ENCODE measurements at places on chromosomes 5 and 9. TPM values are rescaled to one million over a fixed set of nuclear protein-coding genes. Genes with fewer than 3 reads are reported as not detected.

- DNase-seq, result no peak
These were observed 39.7 kb downstream of the CDC42SE2 start for GRCh38 chr5:131303537-131303936.

DNA sequence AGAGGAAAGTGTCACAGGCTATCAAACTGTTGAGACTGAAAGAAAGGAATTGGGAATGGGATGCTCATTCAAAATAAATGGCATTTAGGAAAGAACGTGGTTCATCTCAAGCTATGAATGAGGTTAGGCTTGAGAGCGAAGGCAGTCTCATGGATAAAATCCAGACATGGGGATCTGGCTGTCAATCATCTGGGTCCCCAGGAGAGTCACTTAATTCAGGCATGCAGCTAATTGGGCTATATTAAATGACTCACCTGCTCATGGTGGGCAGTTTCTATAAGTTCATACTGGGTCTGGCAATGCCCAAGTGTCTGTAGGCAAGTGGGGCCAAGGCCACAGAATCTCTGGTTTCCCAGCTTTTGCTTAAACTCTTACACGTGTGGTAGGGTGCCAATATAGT is 286.5 kb upstream of the SEMA6A start:
- no peak for DNase-seq

DNA sequence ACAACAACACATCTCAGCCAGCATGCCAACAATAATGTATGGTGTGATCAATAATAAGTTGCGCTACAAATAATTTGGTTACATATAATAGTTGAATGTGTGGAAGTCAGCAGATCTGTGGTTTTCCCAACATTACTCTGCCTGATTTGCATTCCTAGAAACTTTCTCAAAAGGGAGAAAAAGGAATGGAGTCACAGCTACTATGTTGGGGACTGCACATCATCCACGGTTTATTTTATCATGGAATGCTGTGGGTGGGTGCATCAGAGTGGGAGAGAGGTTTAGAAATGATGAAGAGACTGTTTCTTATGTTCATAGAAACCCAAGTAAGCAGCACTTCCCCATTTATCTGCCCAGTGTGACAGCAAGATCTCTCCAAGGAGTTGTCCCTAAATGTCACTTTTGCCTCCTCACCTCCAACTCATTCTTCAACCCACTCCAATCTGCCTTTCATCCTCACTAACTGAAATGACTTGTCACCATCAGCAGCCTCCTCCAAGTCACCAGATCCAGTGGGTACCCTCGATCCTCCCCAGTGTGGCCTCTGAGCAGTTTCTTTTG is 2.8 kb upstream of the SPOCK1 start:
- no peak for DNase-seq

GRCh38 chr5:64789457-64789856 is 20.7 kb downstream of the CWC27 start:
- no peak for DNase-seq

DNA sequence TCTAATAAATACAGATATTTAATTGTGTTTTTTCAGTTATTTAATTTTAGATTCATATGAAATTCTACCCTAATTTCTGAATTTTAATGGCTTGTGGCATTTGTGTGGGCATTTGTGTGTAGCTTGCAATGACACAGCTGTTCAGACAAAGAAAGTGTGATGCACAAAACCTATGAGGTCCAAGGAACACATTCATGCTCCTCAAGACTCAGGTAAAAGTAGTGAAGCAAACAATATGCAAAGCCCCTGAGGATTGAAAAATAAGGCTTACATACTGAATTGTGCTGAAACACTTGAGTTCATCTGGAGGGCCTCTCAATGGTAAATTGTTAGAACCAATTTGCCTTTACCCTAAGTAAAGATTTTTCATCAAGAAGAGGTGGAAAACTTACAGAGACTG is 28.1 kb downstream of the IL7R start:
- DNase-seq, result no peak

DNA sequence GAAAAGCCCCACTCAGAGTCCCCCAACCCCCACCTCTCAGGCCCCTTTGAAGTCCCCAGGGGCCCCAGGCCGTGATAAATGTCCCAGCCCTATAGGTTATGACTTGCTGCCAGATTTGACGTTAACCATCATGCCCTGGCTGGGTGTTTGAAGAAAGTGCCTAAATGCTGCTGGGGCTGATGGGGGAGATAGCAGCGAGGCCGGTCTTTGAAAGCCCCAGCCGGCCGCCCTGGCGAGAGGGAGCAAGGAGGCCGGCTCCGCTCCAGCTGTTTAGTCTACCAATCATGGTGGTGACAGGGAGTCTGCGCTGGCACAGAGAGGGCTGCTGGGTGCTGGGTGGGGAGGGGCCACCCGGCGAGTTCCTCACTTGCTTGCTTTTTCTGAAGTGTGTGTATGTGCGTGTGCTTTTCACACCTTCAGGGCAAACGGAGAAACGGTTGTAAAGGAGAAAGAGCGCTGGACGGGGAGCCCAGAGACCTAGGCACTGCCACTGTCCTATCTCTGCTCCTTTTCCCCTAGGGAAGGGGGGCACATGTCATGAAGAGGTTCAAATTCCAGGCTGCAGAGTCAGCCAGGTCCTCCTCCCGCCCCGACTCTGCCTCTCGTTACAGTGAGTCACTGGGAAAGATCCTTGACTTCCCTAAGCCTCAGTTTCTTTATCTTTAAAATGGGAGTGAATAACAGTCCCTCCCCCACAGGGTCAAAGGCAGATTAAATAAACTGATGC is 126.1 kb upstream of the HAND1 start:
- DNase-seq, result no peak

The LRRC70 gene
- 13.5 TPM for polyA plus RNA-seq

DNA sequence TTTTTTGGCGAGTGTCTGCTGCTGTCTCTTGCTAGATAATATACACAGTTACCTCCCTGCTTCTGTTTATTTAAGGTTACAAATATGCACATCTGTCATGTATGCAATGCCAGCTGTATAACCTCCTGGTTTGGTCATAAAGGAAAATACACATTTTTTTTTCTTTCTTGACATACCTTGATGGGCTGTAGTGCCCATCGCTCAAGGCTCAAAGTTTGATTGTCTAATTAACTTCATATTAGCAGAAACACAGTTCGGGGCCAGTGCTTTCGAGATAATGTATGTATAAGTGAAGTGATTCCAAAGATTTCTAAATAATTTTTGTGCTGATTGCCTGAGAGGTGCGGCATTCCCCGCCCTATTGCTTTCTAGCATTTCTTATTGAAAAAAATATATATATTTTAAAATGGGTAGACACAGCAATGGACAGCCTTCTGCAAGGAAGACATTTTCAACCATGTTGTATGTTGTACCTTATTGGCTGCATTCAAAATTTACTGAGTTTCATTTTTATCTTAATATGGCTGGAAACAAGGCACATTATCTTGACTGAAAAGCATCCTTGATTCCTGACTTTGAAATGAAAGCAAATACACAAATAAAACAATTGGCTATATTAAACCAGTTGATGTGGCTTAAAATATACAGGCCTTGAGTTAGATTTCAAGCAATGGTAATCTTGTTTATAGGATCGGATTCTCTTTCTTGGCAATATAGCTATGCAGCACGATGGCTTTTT is 206.2 kb downstream of the MEF2C start:
- DNase-seq, result no peak

DNA sequence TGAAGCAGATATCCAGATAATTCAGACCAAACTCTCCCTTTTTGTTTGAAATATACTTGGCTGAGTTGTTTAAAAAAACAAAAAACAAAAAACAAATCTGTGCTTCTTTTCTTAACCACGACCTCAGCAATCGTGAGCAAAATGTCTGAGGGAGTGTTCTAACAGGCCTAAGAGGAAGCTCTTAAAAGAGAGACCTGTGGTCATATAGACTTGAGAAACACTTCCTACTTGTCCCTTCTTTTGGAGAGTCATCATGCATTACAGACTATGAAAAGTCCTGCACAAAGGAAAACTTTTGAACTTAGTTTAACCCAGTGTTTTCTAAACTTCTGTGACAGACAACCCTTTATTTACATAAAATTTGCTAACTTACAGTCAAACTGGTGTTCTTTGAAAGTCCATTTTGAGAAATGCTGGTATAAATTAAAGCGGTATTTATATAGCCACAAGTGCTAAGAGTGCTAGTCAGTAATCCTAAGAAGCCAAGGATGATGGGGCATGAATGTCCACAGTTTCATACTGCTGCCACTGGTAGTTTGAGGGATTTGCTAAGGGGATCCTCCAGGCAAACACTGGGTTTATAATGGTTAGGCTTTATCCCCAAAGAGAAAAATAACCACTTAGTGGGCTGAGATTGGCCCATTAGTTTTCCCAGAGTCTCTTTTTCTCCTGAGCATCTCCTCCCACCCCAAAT is 199.8 kb downstream of the LRRC70 start:
- no peak for DNase-seq

- DNase-seq, result no peak
These were observed 310.2 kb downstream of the ARRDC3 start for GRCh38 chr5:91072881-91073280.

- no peak for DNase-seq
These were observed 63.8 kb upstream of the RGMB start for GRCh38 chr5:98709681-98710080.

- DNase-seq, result no peak
These were observed 3.0 kb upstream of the ITGA1 start for GRCh38 chr5:52784737-52785136.

DNA sequence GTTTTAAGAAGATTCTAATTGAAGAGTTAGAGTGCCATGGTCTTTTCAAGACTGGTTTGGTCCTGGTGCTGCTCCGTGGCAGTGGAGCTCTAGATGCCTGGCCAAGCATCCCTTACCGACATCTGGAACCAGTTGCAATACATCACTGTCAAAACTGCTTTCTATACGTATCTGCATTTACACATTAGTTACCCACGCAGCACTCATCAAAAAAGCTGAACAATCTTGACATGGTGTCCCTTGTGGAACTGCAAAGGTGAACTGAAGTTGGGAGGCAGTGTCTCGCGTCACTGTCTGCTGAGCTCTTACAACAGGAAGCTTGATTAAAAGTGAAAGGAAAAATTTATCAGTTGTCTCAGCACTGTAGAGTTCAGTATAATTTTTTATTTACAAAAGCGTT is 82.6 kb downstream of the PBX3 start:
- DNase-seq, result peak; percentile 52

GRCh38 chr9:126693428-126693944 is 79.8 kb downstream of the LMX1B start:
- DNase-seq, result no peak

GRCh38 chr9:120956862-120957261 is 30.3 kb upstream of the TRAF1 start:
- DNase-seq, result no peak

GRCh38 chr9:133773889-133774655 is 35.9 kb upstream of the SARDH start:
- no peak for DNase-seq

The ERAP2 gene
- 3.9 TPM for polyA plus RNA-seq

DNA sequence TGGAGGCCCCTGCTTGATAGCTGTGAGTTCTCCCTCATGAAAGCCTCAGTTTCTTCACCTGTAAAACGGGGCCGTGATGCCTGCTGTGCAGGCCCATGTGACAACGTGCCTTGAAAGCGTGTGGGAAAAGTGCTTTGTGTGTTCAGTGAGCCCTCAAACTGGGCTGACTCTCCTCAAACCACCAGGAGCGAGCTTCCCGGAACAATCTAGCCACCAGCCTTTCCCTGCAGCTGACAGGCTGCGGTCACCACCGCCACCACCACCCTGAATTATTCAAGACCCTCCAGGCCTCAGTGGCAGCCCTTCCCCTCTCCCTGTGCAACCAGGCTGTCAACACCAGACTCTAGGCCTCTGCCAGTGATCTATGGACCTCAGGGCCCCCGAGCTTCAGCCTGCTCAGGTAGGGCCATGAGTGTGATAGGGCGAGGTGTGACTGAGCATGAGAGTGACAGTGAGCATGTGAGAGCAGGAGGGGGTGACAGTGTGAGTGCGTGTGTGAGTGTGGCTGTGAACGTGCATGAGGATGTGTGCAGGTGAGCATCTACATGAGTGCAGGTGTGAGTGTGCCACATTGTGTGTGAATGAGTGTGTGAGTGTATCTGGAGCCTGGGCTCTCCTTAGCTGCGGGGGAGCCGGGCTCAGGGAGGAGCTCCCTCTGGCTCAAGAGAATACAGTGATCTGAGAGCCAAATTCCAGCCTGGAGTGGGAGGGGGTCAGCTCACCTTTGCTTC is 53.3 kb upstream of the PSD2 start:
- DNase-seq, result no peak

DNA sequence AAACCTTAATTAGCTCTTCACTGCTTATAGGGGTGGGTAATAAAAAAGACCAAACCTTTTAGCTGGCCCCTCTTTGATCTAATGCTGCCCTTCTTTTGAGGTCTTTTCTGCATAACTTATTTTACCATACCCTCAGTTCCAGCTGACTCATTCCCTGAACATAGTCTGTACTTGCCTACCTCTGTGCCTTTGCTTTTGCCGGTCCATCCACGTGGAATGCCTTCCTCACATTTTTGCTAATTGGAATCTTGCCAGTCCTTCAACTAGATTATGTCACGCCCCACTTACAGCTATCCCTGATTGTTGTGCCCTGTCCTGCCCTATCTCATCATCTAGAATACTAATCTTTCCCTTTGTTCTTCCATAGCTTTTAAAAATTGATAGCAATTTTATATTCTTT is 44.2 kb downstream of the FAF2 start:
- DNase-seq, result no peak

- no peak for DNase-seq
These were observed 106.4 kb upstream of the GPR151 start for GRCh38 chr5:146622391-146622790.

The CCDC69 gene
- polyA plus RNA-seq, result 149 TPM

GRCh38 chr9:134519375-134520070 is 122.1 kb upstream of the COL5A1 start:
- DNase-seq, result no peak

The ZNF608 gene
- polyA plus RNA-seq, result not detected

Data from immature natural killer cell (primary cell).